ENCODE measurements at places on chromosomes 7 and 10. TPM values are rescaled to one million over a fixed set of nuclear protein-coding genes. Genes with fewer than 3 reads are reported as not detected.

DNA sequence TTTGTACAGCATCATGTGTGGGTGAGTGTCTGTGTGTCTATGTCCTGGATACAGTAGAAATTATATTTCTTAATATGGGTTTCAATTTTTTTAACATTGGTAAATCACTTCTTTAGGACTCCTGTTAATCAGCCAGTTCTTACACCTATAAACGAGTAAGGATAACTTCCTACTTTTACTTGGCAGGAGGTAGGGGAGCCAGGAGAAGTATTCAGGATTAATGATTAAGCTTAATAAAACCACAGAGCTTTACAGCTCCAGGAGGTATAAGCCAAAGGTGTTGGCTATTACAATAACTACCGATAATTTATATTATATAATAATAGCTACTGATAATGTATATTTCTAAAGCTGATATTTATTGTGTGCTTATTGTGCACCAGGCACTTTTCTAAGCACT, 1.7 kb upstream of the FAM3C start:
- H3K4me1 ChIP-seq, result peaks cover 14% of the 10 kb centered on the region
- peak overlapping the region; percentile 72 for H3K27ac ChIP-seq
- peak overlapping the region; percentile 53 for H3K4me3 ChIP-seq
- DNase-seq, result no peak
- H3K36me3 ChIP-seq, result peaks cover 38% of the 10 kb centered on the region

DNA sequence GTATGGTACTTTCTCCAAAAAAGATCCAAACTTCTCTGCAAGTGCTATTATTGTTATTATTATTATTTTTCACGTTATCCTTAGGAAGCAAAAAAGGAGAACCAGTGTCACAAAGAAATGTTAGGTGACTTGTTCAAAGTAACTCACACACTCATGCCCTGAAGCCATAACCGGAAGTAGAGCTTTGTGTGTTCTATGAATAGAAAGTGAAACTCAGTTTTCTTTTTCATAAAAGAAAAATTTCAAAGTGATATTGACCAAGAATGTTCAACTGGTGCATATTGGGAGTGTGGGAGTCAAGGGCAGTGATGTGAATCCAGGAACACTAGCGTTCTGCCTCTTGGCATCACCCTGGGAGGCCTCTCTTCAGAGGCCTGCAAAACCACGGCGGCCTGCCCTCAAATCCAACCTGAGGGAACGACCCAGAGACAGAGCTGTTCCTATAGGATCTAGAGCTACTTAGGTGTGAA, 106.1 kb downstream of the PRKCQ start:
- no peak overlapping the region for H3K4me3 ChIP-seq
- peaks cover 46% of the 10 kb centered on the region for H3K27me3 ChIP-seq
- H3K4me1 ChIP-seq, result no peaks in the 10 kb centered on the region
- H3K36me3 ChIP-seq, result no peaks in the 10 kb centered on the region

LBX1 gene
- total RNA-seq, result not detected

DNA sequence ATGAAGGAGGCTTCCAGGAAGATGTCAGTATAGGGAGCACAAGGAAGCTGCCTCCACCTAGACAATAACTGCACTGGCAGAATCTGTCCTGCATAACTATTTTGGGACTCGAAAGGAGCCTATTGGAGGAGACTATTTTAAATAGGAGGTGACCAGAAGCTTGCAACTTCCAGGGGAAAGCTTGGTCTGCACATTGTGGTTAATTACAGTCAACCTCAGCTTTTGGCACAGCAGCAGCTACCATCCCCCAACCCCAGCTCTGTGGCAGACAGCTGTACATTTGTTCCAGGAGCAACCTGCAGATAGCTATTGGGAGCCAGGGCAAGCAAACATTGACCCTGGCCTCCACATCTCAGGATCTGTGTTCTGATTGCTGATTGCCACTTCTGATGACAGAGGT, 46.3 kb upstream of the NANOS1 start:
- no peak overlapping the region for H3K27ac ChIP-seq
- H3K36me3 ChIP-seq, result no peaks in the 10 kb centered on the region
- H3K4me3 ChIP-seq, result no peak overlapping the region
- no peaks in the 10 kb centered on the region for H3K27me3 ChIP-seq
- no peak for DNase-seq
- H3K4me1 ChIP-seq, result no peaks in the 10 kb centered on the region

GCK gene
- not detected for total RNA-seq

DNA sequence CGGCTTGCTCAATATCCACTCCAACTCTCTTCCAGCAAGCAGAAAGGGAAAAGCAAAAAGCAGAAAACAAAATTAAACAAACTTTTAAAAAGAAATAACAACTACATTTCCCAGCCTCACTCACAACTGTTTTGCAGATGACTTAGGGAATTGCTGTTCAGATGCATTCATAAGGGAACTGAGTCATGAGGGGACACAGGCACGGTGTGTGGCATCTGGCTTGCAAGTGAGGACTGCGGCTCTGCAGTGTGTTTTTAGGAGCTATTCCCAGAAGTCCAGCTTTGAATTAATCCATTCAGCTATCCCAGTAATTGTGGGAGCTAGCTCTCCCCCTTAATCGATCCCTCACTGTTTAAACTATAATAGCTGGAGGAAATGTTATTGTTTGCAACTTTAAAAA, 30.3 kb downstream of the PTN start:
- H3K4me1 ChIP-seq, result no peaks in the 10 kb centered on the region
- H3K36me3 ChIP-seq, result no peaks in the 10 kb centered on the region
- DNase-seq, result no peak
- no peak overlapping the region for H3K4me3 ChIP-seq
- H3K27me3 ChIP-seq, result no peaks in the 10 kb centered on the region

GRCh38 chr10:5469353-5470061, 29.9 kb downstream of the CALML5 start:
- H3K27ac ChIP-seq, result peak overlapping the region; percentile 16
- DNase-seq, result no peak
- no peak overlapping the region for H3K4me3 ChIP-seq

DNA sequence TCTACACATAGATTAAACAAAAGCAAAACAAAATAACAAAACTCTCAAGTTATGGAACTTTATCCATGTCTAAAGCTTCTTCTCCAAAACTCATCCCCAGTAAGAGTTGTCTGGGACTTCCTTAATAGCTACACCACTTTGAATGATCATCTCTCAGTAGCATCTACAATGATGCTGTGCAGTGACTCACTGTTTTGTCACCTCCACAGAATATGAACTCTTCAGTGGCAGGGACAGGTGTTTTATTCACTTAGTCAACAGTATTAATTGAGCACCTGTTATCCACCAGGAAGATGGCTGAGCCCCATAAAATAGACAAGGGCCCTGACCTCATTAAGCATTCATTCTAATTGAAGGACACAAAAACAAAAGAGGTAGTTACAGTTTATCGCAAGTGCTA, 350.7 kb downstream of the ELMO1 start:
- H3K27ac ChIP-seq, result no peak overlapping the region
- H3K36me3 ChIP-seq, result no peaks in the 10 kb centered on the region
- no peaks in the 10 kb centered on the region for H3K4me1 ChIP-seq
- no peak overlapping the region for H3K4me3 ChIP-seq

DNA sequence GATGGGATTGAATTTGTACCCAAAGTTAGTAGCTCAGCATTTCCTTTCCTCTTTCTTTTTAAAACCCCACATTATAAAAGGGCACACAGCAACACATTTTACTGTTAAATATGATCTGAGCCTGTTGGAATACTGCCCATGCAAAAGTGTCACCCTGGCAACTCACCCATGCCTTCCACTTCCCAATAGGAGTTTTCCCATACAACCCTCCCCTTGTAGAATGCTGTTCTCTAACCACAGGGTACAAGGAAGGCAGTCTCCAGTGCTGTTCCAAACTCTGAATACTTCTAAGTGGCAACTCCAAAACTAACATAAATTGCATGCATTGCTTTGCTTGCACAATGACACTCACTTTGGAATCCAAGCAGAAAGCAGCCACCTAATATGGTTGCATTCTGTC, 60.8 kb downstream of the NRCAM start:
- no peak for DNase-seq
- no peaks in the 10 kb centered on the region for H3K36me3 ChIP-seq
- no peaks in the 10 kb centered on the region for H3K4me1 ChIP-seq

- no peak overlapping the region for H3K27ac ChIP-seq
- H3K27me3 ChIP-seq, result no peaks in the 10 kb centered on the region
- no peaks in the 10 kb centered on the region for H3K36me3 ChIP-seq
- no peaks in the 10 kb centered on the region for H3K4me1 ChIP-seq
- no peak overlapping the region for H3K4me3 ChIP-seq
Observed at GRCh38 chr10:80530251-80530650, 7.5 kb upstream of the SH2D4B start.

UCN3 gene
- total RNA-seq, result not detected

CTNNA3 gene
- not detected for total RNA-seq

DNA sequence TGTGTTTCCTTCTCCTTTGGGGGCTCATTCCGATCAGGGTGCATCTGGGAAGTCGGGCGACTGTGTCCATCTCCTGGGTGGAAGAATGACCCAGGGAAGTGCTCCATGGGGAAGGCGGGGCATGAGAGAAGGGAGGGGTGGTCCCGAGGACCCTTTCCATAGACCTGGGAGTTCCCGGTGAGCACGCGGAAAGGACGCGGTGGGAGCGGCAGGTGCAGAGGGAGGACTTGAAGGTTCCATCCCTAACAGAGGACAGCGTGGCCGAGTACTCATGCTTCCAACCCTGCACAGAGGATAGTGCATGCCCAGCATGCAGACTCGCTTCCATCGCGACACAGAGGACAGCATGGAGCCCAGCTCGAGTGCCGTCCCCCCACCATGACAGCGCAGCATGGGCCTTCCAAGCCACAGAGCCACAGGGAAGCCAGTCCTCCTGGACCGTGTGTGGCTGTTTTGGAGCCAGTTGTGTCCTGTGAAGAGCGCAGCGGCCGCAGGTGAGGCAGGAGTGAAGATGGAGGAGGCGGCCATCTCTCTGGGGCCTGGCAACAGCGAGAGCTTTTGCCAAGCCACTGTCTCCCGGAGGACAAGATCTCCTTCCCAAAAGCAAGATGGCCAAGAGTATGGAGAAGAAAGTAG, 281.4 kb downstream of the DNAJB6 start:
- H3K4me1 ChIP-seq, result no peaks in the 10 kb centered on the region
- H3K27ac ChIP-seq, result no peak overlapping the region
- H3K27me3 ChIP-seq, result no peaks in the 10 kb centered on the region
- no peak overlapping the region for H3K4me3 ChIP-seq

- no peaks in the 10 kb centered on the region for H3K36me3 ChIP-seq
- H3K4me1 ChIP-seq, result peaks cover 38% of the 10 kb centered on the region
- peak; percentile 90 for DNase-seq
- H3K27ac ChIP-seq, result peak overlapping the region; percentile 96
Observed at GRCh38 chr10:71860243-71861029, 9.4 kb upstream of the PSAP start.

- H3K4me3 ChIP-seq, result no peak overlapping the region
- peaks cover 8% of the 10 kb centered on the region for H3K36me3 ChIP-seq
- no peaks in the 10 kb centered on the region for H3K27me3 ChIP-seq
- H3K27ac ChIP-seq, result no peak overlapping the region
Observed at GRCh38 chr7:102211590-102212550, 74.8 kb upstream of the SH2B2 start.

SRRT gene
- total RNA-seq, result 157 TPM

GRCh38 chr10:131732631-131733127, 168.1 kb upstream of the PPP2R2D start:
- H3K4me3 ChIP-seq, result no peak overlapping the region
- peak; percentile 36 for DNase-seq
- H3K36me3 ChIP-seq, result no peaks in the 10 kb centered on the region
- H3K27me3 ChIP-seq, result no peaks in the 10 kb centered on the region

DNA sequence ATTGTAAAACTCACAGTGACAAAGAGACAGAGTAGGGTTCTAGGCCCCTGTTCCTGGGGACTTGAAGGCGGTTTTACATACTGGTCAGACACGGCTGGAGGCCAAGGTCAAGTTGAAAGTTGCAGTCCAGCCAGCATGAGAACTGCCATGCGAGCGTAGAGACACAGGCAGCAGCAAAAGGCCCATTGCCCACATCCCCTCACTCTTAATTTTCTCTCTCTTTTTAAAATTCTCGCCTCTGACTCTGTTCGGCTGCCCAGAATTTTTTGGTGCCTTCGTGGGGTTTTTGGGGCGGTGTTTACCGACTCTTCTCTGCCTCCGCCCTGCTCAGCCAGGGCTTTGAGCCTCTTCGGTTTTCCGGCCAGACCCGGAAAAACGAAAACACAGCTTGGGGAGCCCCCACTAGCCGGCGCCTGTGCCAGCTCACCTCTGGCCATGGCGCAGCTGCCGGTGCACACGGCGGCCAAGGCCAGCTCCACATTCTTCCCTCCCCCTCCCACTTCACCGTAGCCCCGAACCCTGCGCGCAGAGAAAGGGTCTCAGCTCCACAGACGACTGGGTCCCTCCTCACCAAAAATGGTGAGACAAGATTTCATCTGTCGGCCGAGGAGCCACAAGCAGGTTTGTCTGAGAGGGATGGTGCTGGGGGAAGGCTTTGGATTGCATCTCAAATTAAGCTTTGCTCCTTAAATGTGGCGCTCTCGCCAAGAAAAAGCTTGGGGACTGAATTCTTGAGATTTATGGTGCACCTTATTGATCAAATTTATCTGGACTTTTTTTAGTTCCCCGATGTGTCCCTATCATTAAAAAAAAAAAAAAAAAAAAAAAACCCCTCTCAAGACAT, 2.3 kb upstream of the HOXA13 start:
- DNase-seq, result no peak
- H3K27me3 ChIP-seq, result peaks cover 68% of the 10 kb centered on the region
- no peak overlapping the region for H3K4me3 ChIP-seq
- H3K27ac ChIP-seq, result no peak overlapping the region

- H3K4me1 ChIP-seq, result peaks cover 8% of the 10 kb centered on the region
- H3K36me3 ChIP-seq, result peaks cover 4% of the 10 kb centered on the region
- H3K27me3 ChIP-seq, result no peaks in the 10 kb centered on the region
- no peak for DNase-seq
Observed at GRCh38 chr7:133061357-133061756, 20.5 kb downstream of the CHCHD3 start.

Measured in Calu3 (cell line).